ENCODE measurements at places on chromosomes 2 and 18.
A peak's percentile ranks its signal among the peaks of the same experiment; 100 is the strongest.

GRCh38 chr2:207617011-207617671 lies 8.1 kb downstream of the METTL21A start:
- peak; percentile 8 for DNase-seq

GRCh38 chr2:240518981-240519380 lies 38.8 kb downstream of the ANKMY1 start:
- no peak for DNase-seq

DNA sequence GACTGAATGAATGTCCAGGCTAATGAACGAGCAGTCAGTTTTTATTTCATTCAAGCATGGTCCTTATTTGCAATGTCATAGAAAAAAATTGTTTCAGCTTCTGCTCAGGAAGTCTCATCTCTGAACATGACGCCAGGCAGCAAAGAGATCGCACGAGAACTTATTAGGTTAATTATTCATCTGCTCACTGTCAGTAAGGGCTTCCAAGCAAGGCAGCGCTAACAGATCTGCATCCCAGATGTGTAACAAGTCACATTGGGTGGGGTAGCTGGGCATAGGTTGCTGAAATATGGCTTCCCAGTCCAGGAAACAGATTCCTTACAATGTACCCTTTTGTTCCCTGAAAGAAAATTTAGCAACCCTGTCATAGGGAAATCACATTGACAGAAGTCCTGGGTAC lies 63.5 kb downstream of the ANKRD44 start:
- DNase-seq, result no peak

DNA sequence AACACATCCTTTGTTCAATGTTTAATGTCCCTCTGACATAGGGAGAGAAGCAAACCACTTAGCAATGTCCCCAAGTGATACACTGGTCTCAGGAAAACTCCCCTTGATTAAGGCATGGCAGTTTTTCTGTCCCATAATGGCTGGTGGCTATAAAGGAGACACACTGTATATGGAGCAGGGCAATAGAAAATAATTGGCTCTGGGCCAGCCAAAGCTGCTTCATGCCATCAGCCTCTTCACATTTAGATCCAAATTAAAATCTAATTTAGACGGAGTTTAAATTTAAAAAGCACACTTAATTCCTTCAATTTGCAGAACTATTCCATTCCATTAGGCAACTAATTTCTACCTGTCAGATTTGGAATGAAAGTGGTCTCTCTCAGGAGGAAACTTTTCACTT lies 638.1 kb downstream of the DSC3 start:
- no peak for DNase-seq

GRCh38 chr2:22784566-22784965 lies 600.4 kb upstream of the KLHL29 start:
- DNase-seq, result peak; percentile 7

DNA sequence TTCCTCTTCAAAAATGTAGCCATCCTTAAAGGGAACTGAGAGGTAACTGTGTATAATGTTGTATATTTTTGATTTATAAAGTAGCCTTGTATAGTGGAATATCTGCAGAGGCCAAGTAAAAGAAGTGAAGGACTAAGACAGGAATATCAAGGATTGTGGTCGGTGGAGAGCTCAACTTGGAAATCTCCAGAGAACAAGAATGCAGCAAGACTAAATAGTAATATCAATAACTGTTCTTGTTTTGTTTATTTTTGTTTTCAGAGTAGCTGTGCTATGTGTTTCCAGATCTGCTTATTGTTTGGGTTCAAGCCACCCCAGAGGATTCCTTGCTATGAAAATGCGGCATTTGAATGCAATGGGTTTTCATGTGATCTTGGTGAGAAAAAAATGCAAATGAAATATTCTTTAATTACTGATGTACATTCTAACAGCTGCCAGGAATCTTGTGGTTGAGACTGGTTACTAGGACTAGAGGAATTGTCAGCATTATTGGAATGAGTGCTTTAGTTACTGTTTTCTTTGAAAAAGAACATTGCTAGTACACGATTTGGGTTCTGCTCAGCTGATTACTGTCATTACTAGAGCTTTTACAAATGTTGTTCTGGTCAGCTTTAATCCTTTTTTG lies 25.0 kb downstream of the FASTKD2 start:
- DNase-seq, result no peak

- DNase-seq, result no peak
Measured at GRCh38 chr2:5942204-5942603, 250.0 kb downstream of the SOX11 start.

- DNase-seq, result no peak
Measured at GRCh38 chr2:96090196-96090926, 26.0 kb downstream of the ADRA2B start.

DNA sequence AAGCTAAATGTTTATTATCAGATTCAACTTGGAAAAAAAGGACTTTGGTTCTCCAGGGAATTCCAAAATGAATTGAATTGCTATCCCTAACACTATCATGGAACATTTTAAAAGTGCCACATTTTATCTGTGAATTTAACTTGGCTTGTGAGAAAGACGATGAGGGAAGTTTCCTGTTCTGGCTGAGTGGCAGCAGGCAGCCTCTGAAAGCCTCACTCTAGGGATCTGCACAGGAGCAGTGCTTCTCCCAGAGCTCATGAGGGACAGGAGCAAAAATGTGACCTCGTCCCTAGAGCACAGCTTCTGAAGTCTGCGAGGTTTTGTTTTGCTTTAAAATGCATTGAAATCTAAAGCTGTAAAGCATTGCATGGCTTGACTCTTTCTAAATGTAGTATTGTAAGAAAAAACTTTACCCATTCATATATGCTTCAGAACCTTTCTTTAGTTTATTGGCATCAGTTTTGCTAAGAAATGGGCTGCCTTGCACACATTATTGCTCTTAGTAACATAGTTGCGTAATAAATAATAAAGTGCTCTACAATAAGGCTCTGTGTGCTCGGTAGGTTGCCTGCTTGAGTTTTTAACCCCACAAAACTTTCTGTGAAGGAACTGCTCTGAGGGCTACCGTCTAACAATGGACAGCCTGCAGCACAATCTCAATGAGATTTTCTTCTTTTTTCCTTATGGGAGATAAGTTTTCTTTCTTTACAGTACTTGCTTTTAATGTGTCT lies 136.2 kb upstream of the CDCA7 start:
- peak; percentile 50 for DNase-seq

Measured in neural progenitor cell (in vitro differentiated cells).